ENCODE measurements at places on chromosomes 4 and X.

- no peak for DNase-seq
Observed at GRCh38 chr4:100414016-100414790, 103.6 kb downstream of the EMCN start.

GRCh38 chr4:137692205-137692604 lies 159.9 kb upstream of the PCDH18 start:
- no peak for DNase-seq

DNA sequence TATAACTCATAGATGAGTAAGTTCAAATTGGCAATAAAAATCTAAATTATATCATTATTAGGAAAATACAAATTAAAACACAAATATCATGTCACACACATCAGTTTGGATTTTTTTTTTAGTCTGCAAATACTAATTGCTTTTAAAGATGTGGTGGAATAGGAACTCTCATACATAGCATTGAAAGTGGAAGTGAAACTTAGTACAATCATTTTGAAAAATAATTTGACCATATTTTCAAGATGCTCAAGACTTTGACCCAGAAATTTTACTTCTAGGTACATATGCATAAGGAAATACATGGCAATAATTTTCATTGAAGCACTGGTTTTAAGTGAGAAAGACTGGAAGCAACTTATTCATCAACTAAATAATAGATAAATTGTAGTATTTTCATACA lies 147.5 kb upstream of the SMIM31 start:
- DNase-seq, result no peak

GRCh38 chrX:45142185-45142584 lies 58.5 kb downstream of the DIPK2B start:
- DNase-seq, result no peak

- no peak for DNase-seq
Observed at GRCh38 chr4:26242451-26242850, 78.4 kb upstream of the RBPJ start.

GRCh38 chrX:152831391-152831790 lies 528 bp downstream of the NSDHL start:
- no peak for DNase-seq

GRCh38 chr4:39631700-39632079 lies 7.0 kb downstream of the SMIM14 start:
- DNase-seq, result no peak
